ENCODE measurements at places on chromosomes 6 and 20. TPM values are rescaled to one million over a fixed set of nuclear protein-coding genes. Genes with fewer than 3 reads are reported as not detected.

KIF25 gene
- not detected for total RNA-seq

SCGN gene
- not detected for total RNA-seq

C6orf163 gene
- not detected for total RNA-seq

LY6G6F gene
- not detected for total RNA-seq

TRAPPC3L gene
- total RNA-seq, result not detected

MEP1A gene
- total RNA-seq, result not detected

RUNX2 gene
- 0.39 TPM for total RNA-seq

LPA gene
- total RNA-seq, result not detected

MAP7 gene
- not detected for total RNA-seq

PBOV1 gene
- not detected for total RNA-seq

LTA gene
- total RNA-seq, result not detected

TPBG gene
- total RNA-seq, result 7.9 TPM

KAT14 gene
- 9.9 TPM for total RNA-seq

PGC gene
- not detected for total RNA-seq

DEFB112 gene
- total RNA-seq, result not detected

Data from MG63 (cell line).